ENCODE measurements at places on chromosomes 7 and 10.

DNA sequence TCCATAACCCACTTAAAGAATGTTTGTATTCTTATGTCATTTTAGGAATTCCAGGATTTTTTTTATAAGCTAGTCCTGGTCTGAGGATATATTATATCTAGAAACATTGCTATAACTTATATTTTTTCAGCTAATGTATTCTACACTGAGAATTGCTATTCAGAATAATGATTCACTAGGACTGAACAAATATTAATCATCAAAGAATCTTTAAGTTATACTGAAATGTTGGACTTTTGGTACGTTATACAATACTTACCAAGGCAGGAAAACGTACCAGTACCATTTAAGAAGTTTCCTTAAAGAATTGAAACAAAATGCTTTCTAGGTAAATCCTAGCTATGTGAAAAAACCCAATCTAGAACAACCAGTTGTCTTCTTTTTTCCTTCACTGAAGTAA is 18.4 kb downstream of the PTTG1IP2 start:
- DNase-seq = no peak

DNA sequence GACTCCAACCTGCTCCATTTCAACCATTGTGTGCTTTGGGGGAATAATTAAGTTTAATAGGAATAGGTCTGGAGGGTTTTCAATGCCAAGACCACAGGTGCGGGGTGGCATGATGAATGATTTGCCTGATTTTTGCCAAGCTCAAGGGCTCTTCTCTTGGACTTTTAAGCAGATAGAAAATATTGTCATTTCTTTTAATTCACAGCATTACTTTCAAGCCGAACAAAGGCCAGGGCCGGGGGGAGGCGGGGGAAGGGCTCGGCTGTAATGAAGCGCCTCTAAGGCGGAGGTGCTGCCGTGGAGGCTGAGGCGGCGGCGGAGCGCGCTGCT is 6.5 kb downstream of the PTF1A start:
- DNase-seq = no peak

- DNase-seq = no peak
Observed at GRCh38 chr7:100064162-100064561, 14.6 kb downstream of the ZSCAN21 start.

DNA sequence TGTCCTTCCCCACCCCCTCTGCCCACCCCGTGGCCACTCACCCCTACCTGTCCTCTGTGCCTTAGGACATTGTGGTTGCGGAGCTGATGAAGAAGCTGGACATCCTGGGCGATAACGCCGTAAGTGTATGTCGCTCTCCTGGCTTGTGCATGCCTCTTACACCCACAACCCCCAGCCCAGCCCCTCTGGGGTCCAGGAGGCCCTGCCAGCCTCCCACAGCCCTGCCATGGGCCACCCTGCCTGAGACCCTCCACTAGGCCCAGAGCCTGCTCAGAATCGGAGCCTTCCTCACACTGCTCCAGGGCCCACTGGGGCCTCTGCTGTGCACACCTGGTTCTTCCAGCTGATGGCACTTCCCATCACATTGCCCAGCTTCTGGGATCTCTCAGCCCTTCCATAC is 36.8 kb upstream of the DPYSL4 start:
- no peak for DNase-seq

DNA sequence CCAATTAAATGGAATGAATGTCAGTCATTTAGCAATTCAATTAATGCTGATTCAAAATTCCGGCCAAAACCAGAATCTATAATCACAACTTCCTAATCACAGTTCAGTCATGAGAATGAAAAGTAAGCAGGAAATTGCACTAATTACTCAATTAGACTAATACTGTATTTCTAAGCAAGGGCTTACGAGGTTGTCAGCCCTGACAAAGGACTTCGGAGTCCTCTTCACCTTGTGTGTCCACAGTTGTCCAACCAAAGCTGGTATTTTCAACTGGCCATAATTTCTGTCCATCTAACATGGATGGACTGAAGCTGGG is 17.4 kb downstream of the CPA1 start:
- no peak for DNase-seq

DNA sequence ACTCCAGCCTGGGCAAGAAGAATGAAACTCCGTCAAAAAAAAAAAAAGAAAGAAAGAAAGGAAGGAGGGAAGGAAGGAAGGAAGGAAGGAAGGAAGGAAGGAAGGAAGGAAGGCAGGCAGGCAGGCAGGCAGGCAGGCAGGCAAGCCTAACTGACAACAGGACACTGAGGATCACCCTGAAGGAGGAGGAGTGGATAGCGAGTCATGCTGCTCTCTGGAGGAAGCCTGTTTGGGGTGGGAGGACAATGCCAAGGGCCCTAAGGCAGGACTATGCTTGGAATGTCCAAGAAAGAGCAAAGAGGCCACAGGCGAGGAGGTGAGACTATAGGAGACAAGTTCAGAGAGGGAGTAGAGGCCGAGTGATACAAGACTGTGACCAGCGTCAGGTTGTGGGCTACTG is 107.0 kb upstream of the PARD3 start:
- no peak for DNase-seq

- no peak for DNase-seq
Observed at GRCh38 chr7:52838981-52839411, 196.4 kb upstream of the POM121L12 start.

GRCh38 chr10:3452683-3453361 is 280.2 kb upstream of the PITRM1 start:
- no peak for DNase-seq

Data from D721Med (cell line).